ENCODE measurements at places on chromosomes 3 and 15.

GRCh38 chr3:173659972-173660371 lies 262.4 kb downstream of the NLGN1 start:
- DNase-seq: no peak

GRCh38 chr3:148372206-148372875 lies 325.4 kb upstream of the AGTR1 start:
- DNase-seq: peak; percentile 23

DNA sequence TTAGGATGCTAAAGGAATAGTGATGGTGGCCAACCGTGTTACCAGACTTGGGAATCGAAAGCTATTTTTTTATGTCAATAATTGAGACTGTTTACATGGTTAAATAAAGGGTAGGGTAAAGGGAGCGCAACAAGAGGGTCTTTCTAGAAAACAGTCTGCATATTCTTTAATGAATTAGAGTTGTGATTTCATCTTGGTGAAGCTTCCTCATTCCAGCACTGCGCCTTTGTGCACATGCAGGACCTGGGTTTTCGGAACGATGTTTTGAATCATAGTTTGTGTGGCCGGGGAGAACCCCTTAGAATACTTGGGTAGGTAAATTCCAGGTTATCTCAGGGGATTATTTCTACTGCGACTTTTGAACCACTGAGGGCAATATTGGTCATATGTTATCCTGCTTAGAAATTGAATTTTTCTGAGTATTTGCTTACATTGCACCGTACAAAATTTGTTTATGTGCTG lies 1.3 kb downstream of the PIK3CA start:
- peak; percentile 30 for DNase-seq

- no peak for DNase-seq
Observed at GRCh38 chr3:134535186-134535970, 49.5 kb downstream of the CEP63 start.

GRCh38 chr3:188257384-188258026 lies 103.5 kb downstream of the LPP start:
- DNase-seq: no peak

- DNase-seq: no peak
Observed at GRCh38 chr15:75230551-75231371, 27.4 kb upstream of the GOLGA6C start.
